Brain pericyte (primary cell): ENCODE measurements at places on chromosomes 1 and 21.

GRCh38 chr1:33560680-33561079 lies 88.2 kb downstream of the ZSCAN20 start:
- no peak for DNase-seq

DNA sequence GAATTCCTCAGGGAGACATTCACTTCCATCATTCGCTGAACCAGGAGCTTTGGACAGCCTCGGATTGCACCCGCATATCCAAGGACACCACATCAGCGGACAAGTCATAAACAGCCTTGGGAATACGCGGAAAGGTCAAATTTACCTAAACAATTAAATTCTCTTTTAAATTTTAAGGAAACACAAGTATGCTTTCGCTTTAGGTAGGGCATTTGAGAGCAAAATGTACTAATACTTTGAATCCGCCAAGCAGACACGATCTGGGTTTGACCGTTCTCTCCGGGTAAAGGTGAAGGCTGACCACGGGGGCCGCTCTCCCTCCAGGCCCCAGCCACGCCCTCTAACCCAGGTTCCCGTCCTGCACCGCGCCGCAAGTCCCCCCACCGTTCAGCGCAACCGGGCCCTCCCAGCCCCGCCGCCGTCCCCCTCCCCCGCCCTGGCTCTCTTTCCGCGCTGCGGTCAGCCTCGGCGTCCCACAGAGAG lies 479 bp upstream of the ACADM start:
- peak; percentile 20 for DNase-seq

- no peak for DNase-seq
Measured at GRCh38 chr1:193458628-193459027, 272.2 kb upstream of the B3GALT2 start.

DNA sequence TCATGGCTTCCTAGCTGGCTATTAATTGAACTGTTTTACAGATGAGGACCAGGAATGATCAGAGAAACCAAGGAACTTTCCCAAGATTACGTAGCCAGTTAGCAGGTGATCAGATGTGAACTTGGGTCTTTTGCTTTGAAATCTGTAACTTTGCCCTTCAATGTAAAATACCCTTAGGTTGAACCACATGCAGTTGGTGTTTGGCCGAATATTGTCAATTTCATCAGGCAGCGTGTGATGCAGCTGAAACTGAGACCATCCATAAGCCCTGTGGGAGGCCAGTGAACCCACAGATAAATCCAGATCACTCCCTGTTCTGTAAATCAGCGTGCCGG lies 150.8 kb downstream of the ETS2 start:
- DNase-seq = no peak

GRCh38 chr1:218878369-218878768 lies 295.3 kb upstream of the LYPLAL1 start:
- DNase-seq = no peak

DNA sequence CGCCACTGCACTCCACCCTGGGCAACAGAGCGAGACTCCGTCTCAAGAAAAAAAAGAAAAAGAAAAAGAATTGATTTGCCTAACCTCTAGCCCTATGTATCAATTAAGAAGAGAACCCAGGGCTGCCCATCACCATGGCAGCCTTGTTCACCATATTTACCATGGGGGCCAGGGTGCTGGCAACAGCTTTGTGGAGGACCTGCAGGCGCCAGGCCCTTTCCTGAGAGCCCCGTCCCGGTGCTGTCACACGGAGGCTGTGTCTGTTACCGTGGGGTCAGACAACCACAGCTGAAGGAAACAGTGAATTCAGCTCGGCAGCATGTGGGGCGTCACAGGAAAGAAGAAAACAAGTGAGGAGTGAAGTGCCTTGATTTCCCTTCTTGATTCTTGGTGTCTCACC lies 6.5 kb upstream of the NBL1 start:
- no peak for DNase-seq

DNA sequence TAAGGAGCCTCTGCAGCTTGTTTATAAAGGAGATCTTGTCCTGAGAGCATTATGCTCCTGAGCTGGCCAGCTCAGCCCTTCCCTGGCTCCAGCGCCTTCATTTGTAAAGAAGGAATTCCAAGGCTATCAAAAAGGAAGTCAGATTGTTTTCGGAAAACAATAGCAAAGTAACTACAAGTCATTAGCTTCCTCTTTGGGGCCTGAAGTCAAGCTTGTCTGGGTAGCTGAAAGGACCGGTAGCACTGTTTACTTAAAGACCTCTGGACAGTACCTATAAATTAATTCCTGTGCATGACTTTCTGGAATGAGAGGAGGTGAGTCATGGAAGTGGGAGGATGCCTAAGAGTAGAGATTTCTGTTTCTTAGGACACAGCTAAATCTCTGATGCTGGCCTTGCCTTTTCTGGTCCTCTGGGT lies 20.7 kb upstream of the GJA5 start:
- DNase-seq = no peak

- DNase-seq = no peak
Measured at GRCh38 chr1:53657891-53658396, 81.0 kb downstream of the GLIS1 start.

GRCh38 chr1:58317086-58317485 lies 229.4 kb downstream of the OMA1 start:
- DNase-seq = no peak

- DNase-seq = no peak
Measured at GRCh38 chr1:172895050-172895460, 155.7 kb downstream of the TNFSF18 start.

DNA sequence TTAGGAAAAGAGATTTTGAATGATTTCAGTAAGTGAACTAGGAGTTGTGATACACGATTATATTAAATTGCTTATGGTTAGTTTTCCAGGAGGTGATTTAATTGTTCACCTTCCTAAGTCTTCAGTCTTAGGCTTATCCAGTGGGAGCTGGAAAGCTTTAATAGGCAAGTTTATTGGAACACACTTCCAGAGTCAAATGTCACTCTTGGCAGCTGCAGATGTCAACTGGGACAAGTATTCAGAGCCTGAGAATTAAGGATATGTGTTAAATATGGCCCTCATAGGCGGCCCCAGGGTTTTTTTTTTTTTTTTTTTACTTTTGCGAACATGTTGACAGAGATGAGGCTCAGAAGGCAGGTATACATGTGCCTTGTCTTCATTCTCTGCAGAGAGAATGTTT lies 29.2 kb downstream of the UCK2 start:
- DNase-seq = no peak

DNA sequence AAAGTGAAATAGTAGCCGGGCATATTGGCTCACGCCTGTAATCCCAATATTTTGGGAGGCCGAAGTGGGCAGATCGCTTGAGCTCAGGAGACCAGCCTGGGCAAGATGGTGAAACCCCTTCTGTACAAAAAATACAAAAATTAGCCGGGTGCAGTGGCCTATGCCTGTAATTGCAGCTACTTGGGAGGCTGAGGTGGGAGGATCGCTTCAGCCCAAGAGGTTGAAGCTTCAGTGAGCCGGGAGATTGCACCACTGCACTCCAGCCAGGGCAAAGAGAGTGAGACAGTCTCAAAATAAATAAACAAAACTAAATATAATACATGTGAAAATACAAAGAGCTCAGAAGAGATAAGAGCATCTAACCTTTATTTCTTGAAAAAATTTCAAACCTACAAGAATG lies 2.3 kb upstream of the MSTO1 start:
- DNase-seq = no peak

DNA sequence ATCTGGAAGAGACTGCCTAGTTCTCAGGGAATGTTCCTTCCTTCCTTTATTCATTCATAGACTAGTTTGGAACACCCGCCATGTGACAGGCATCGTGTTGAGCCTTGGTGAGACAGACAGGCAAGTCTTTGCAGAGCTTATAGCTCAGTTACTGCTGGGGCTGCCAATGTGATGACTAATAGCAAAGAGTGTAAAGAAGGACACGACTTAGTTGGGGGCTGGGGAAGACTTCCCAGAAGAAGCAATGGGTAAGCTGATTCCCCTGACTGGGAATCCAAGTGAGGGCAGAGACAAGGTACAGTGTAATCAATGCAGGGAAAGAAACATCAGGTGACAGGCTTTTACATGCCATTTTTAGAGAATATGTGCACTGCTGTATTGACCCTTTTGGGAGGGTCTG lies 51.2 kb downstream of the TENT5C start:
- DNase-seq = no peak

DNA sequence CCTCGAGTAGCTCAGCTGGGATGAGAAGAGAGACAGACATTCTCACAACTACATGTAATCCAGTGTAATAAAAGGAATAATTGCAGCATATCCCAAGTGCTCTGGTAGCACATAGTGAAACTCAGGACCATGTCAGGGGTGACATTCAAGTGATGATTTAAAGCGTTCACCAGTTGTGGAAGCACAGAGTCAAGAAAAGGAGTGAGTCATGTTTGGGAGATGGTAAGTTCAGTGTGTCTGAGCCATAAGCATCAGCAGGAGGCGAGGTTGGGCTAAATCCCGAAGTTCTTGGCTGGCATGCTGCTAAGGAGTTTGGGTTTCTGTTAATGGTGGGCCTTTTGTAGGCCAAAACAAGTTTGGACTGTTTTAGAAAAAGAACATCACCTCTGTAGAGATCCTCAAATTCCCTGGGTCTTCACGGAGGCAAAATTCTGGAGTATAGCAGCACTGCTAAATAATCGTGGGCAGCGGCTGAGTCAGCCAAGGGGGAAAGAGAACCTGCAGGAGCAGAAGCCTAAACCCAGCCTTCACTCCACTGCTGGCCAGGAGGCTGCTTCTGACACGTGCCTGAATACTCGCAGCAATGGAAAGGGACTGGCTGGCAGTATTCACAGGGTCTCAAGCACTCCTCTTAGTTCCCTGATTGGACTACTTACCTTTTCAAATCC lies 7.2 kb upstream of the NHLH1 start:
- DNase-seq = no peak

GRCh38 chr1:209439828-209440227 lies 143.7 kb upstream of the CAMK1G start:
- DNase-seq = no peak

DNA sequence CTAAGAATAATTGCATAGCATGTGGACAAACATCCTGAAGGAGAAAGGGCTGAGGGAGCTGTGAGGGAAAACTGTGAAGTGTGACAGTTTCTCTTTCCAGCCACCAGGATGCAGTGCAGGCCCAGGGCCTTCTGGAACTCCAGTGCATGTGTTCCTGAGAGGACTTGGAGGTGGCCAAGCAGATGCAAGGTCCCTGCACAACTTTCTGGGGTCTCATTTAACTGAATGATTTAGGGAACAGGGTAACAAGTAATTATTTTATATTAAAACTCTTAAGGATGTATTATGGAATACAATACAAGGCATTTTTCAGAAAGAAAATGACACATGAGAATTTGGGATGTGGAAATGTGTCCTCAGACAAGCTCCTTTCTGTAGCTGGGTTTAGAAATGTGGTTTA lies 61.2 kb upstream of the MCOLN3 start:
- no peak for DNase-seq

GRCh38 chr21:33648555-33648954 lies 6.3 kb downstream of the ITSN1 start:
- no peak for DNase-seq

- no peak for DNase-seq
Measured at GRCh38 chr1:40783001-40783905, at the start of gene KCNQ4. Gene KCNQ4 (plus strand): TSS chr1:40783787. CDS start chr1:40784094, 307 bp downstream.

GRCh38 chr21:44723177-44724131 lies 12.1 kb upstream of the TSPEAR start:
- DNase-seq = no peak

DNA sequence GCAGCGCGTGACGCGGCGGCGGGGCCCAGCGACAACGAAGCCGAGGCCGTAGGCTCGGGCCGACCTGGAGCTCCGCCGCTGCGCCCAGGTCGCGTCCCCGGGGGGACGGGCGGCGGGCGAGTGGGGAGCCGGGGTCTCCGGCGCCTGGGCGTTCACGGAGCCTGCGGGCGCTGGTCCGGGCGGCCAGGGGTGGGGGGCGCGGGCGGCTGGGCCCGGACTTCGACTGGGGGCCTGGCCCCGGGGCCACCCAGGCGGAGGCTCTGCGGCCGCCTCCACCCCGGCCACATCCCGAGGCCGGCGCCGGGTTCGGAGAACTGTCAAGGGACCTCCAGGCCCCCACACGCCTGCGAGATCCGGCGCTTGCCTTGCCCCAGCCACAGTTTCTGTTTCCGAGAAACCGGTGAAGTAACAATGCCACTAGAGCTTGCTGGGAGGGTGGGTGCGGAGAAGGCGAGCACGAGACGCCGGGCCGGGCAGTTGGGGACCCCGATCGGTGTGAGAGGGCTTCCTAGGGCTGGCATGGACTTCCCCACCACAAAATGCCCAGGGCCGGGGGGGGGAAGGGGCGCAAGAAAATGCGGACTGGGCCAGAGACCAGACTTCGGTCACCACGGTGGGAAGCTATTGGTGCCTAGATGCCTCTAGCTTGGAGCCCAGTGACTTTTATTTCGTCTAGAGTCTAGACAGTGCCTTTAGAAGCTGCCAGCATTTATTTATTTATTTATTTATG lies 501 bp downstream of the FBXO6 start:
- no peak for DNase-seq

DNA sequence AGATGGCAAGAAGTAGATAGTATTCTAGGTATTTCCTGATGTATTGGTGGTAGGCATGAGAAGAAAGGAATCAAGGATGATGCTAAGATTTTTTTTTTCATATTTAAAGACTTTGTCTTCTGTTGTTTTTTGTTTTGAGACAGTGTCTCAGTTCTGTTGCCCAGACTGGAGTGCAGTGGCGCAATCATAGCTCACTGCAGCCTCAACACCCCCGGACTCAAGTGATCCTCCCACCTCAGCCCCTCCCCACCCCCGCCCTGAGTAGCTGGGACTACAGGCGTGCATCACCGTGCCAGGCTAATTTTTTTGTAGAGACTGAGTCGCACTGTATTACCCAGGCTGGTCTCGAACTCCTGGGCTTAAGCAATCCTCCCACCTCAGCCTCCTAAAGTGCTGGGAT lies 2.8 kb upstream of the CAPZB start:
- no peak for DNase-seq

GRCh38 chr1:219324171-219324570 lies 150.5 kb downstream of the LYPLAL1 start:
- DNase-seq = no peak

DNA sequence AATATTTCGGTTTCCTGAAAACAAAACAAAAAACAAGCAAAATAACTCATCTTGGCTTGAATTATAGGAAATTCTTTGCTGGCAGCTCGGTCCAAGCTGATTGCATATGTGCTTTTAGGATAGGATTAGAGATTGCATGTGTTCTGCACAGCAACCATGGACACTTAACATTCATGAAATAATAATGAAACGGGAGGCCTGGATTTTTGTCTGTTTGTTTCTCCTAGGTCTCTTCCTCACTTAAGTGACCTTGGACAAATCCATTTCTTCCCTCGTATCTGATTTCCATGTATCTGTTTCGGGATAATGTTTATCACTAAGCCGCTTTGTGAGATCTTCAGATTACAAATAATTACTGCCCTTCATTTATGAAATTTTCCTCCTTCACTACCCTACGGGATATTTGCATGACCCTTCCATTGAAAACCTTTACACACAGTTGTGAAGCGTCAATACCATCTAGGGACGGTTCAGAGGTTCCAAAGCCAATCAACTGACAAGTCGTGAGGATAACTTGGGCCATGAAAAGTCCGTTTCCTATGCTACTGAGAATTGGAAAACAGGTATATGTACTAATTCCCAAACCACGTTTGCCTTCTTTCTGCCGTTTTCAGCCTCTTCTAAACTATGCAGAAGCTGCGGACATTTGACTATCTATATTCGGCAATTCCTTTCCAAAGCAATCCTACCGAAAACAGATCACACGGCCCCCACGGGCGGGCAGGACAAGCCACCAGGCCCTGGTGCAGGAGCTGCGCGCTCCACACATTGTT lies 1.3 kb upstream of the H3-3A start:
- DNase-seq = no peak
